Thyroid gland (tissue), 4 donors: ENCODE measurements at places on chromosomes 4 and X. TPM values are rescaled to one million over a fixed set of nuclear protein-coding genes. Genes with fewer than 3 reads are reported as not detected.
A peak's percentile ranks its signal among the peaks of the same experiment; 100 is the strongest.

ACTRT1 gene
- not detected for total RNA-seq

CFAP299 gene
- total RNA-seq: 1.3 TPM

KIAA1210 gene
- 0.08 TPM for total RNA-seq

DNA sequence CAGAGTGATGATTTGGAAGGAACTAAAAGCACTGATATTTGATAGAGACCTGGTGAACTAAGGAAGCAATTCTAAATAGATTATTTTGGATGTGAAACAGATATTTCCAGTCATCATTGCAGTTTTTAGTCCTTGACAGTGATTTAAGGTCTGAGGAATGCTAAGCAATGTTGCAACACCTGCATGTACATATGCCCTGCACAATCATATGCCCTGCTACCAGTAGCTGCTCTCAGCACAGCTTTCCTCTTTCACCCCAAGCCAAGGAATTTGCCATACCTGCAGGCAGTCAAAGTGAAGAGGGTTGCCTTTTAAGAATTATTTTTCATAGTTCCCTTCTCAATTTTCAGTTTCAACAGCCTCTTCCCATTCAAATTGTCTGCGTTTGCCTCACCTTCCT, 8.7 kb upstream of the FAM47A start:
- DNase-seq: no peak

DNA sequence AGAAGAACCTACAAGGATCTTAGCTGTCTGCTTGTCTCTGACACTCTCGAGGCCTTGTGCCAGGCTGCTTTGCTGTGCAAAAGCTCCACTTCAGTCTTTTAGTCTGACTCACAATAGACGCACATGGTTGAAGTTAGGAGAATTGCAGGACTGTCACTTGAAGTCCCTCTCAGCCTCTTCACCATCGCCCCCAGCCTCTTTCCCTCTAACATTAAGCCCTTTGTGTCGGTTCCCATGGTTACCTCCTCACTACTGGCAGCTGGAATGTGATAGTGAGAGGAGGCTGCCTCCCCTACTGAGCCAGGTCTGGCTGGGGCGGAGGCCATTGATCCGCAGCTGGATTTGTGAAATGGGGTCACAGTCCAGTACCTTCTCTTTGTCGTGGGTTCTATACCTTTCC, 201.8 kb downstream of the SOWAHB start:
- DNase-seq: peak; percentile 12

GRCh38 chr4:53436251-53436650, 58.8 kb downstream of the FIP1L1 start:
- DNase-seq: no peak

DNA sequence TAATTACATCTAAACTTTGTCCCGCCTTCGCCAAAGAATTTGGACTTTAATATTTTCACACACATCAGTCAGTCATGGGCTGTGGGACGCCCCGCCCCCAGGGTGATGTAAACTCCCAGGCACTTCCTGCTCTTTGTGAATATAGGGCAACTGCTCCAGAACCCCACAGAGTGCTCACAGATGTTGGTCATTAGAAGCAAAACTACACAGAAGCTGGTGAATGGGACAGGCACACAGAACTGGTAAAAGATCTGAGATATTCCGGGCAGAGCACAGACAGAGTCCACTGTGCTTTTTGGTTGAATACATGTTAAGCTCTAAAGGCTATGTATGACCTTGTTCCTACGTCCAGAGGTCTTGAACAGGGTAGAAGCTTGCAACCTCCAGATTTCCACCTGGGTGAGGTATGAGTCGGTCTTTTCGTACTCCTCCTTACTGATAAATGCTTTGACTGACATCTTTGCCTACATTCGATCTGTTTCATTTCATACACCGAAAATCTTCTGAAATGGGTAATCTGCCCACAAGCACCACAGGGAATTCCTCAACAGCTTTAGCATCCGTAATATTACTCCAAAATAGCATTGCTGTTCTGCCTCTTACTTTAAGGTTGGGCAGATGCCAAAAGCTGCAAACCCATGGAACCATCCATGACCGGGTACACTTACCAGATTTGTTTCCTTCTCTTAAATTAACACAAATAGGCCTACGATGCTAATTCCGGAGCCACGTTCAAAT, 144.6 kb downstream of the AMELX start:
- DNase-seq: no peak

DNA sequence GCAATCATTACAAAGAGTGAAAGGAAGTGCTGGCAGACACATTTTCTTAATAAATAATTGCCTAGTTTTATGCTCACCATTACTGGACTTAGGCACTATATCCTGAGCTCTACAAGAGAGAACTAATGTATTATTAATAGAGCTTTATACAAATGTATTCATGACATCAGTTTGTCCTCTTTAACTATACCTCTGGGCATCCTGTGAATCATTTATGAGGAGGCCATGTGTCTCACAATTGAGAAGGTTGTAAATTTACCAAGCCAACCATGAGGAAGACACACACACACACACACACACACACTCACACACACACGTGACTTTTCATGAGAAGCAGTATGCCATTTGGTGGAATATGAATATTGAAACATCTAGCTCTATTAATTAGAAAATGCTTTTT, 728.2 kb downstream of the ARAP2 start:
- no peak for DNase-seq

DNA sequence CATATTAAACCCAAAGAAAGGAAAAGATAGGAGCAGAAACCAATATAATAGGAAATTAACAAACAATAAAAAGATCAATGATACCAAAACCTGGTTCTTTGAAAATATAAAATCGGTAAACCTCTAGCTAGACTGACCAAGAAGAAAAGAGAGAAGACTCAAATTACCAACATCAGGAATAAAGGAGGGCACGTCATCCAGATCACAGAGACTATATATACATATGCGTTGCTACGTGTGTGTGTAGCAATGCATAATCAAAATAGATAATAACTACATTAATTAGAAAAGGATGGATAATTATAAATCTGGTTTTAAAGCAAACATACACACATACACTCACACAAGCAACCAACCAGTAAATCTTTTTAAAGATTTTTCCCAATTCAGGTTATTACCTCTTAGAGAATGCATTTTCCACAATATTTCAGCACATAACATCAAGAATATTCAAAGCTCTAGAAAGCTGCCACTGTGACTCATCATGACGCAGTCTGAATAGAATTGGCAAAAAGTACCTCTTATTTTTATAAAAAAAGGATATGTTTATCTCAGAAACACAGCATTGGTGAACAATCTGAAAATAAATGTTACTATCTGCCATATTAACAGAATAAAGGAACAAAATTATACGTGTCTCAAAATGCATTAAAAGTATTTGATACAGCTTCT, 41.4 kb upstream of the USP9X start:
- DNase-seq: no peak

DNA sequence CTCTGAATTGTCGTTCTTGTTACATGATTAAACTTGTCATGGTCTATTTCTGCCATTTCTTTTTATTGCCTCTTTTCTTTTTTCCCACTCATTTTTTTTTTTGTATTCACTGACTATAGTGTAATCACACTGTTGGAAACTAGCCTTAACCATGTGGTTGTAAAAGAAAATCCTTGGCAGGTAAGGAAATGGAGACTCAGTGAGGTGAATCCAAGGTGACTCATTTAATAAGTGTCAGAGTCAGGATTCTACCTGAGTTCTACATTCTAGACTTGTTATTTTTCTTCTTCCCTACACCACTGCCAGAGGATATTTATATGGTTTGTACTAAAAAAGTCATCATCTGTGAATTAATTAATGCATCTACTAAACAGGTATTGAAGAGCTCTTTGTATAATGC, 152.2 kb downstream of the CBLL2 start:
- no peak for DNase-seq

DNA sequence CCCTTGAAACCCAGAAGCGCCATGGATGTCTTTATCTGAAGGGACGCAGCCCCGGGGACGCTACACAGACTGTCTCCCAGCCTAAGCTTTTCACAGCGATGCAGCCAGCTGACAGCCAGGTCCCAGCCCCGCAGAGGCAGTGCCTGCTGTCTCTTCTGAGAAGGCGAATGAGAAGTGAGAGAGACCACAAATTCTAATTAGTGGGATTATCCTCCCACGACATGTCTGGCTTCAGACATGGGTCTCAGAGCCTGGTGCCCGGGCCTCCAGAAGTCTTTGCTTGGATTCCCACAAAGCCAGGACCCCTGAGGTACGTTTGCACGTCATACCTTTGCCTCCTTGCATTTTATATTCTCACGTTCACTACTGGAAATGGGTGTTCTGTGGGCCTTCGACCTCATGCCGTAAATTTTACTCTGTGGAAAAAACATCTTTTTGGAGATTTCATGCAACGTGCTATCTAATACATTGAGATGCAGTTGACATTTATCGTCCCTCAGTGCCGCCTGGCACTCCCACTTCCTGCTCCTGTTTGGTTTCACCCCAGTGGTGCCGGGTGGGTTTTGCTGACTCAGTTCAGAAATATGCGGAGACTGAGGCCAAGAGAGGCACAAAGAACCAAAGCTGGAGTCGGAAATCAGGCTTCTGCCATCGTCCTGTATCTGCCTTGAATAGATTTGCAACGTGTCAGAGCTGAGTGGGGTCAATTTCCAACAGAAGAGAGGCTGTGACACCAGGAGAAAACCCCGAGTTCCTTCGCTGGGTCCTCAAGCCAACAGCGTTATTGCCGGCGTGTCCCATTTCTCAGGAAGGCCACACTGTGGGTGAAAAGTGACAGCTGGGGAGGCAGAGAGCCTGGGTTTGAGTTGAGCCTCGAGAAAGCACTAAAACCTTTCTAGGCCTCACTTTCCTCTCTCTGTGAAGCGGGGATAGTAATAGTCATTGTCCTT, 114.4 kb downstream of the STK32B start:
- DNase-seq: no peak

- DNase-seq: no peak
These were observed 226.7 kb upstream of the CENPE start for GRCh38 chr4:103424853-103425252.

DNA sequence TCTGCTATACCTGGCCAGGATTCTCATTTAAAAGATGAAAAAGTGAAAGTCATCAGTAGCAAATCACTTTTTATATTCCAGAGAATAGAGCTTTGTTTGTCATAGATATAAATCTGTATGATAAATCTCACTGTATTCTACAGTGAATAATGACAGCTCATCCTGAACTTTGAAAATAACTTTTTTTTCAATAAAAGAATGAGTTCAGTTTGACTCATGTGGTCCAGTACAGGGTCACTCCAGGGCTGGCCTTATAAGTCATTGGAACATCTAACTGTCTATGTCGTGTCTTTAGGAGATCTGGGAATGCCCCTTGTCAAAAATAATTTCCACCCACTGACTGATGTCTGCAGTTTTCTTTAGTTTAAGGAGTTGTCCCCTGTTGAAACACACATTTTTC, 18.5 kb upstream of the CXCL8 start:
- DNase-seq: no peak

- no peak for DNase-seq
These were observed 410.4 kb downstream of the SPOCK3 start for GRCh38 chr4:166823848-166824247.

DNA sequence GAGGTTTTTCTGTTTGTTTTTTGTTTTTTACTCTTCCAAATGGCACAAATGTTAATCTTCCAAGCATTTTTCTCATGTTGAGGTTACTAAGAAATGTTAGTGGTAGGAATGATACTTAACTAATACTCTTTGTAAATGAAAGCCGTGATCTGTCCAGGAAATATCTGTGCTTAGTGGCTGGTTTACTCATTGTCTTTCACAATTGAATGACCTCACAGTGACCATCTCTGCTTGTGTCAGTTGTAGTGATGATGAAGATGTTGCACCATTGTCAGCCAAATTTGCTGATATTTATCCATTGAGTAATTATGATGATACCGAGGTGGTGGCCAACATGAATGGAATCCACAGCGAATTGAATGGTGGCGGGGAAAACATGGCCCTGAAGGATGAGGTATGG, 93.5 kb downstream of the TNIP2 start:
- DNase-seq: no peak

DNA sequence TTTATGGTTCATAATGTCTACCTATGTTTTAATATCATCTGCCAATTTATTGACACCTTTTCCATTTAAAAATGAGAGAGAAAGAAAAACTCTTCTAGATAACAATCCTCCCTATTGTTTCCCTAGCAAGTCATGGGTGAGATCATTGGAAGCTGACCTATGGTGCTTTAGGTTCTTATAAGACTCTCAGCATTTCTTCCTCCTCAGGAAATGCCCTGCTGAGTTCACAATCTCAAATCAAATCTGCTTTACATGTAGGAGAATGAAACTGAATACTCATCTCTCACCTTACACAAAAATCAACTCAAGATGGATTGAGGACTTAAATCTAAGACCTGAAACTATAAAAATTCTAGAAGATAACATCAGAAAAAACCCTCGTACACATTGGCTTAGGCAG, 267.4 kb downstream of the RAPGEF2 start:
- no peak for DNase-seq
